ENCODE measurements at places on chromosomes 7 and 10.

DNA sequence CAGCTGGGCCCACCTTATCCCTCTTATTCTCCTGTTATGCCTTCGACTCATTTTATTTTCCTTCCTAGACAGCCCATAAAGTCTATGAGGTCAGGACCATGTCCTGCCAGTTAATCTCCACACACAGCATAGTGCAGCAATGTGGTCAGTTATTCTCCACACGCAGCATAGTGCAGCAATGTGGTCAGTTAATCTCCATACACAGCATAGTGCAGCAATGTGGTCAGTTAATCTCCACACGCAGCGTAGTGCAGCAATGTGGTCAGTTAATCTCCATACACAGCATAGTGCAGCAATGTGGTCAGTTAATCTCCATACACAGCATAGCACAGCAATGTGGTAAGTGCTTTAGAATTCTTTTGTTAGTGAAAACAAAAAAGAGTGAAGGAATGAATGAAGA, 77.8 kb downstream of the TEX36 start:
- no peak for DNase-seq

- DNase-seq: no peak
Observed at GRCh38 chr7:112105584-112106530, 100.3 kb downstream of the DOCK4 start.

DNA sequence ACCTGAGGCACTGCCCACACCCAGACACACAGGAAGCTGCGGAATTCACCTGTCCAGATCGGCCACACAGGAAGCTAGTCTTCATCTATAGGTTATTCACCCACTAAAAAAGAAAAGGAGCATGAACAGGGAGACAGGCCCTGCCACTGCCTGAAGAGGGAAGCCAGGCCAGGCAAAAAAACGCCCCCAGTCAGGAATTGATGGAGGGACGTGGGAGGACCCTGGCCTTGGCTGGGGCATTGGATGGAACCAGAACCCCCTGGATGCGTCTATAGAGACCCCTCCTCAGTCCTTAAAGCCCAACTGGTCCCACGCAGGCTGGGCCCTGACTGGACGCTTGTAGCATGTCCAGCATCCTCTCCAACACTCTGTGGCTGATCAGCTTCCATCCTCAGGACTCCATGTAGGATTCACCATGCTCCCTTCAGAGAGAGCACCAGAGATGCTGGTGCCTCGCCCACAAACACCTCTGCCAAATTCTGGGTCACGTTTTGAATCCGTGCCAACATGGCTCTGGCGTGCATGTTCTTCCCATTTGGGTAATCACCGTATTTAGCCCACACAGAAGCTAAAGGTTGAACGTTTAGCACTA, 259.3 kb upstream of the TCERG1L start:
- no peak for DNase-seq

DNA sequence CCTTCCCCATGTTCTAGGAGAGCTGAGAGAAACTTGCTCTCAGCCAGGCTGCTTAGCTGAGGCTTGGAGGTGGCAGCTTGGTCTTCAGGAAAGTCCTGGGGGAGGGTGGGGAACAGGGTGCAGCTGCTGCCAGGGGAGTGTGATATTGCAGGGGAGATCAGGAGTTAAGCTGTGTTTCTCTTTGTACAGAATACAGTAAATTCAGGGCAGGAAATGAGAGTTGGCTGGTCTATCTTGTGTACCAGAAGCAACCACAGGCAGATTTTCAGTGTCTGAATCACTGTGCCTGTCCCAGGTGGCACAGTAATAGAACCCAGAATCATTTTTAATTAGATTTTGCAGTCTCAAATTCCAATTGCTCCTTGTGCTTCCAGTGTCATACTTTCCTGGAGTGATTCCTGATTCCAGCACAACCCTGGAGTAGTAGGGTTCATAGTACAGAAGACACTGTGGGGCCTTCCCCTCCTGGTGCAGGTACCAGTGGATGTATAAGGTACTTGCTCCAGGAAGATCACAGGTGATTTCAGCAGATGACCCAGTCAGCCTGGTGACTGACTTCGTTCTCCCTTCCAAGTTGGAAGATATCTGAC, 94.0 kb upstream of the TARP start:
- DNase-seq: peak; percentile 82

- DNase-seq: no peak
Observed at GRCh38 chr7:105685161-105685560, 103.9 kb upstream of the EFCAB10 start.

GRCh38 chr7:24052572-24053260, 231.3 kb upstream of the NPY start:
- peak; percentile 59 for DNase-seq

DNA sequence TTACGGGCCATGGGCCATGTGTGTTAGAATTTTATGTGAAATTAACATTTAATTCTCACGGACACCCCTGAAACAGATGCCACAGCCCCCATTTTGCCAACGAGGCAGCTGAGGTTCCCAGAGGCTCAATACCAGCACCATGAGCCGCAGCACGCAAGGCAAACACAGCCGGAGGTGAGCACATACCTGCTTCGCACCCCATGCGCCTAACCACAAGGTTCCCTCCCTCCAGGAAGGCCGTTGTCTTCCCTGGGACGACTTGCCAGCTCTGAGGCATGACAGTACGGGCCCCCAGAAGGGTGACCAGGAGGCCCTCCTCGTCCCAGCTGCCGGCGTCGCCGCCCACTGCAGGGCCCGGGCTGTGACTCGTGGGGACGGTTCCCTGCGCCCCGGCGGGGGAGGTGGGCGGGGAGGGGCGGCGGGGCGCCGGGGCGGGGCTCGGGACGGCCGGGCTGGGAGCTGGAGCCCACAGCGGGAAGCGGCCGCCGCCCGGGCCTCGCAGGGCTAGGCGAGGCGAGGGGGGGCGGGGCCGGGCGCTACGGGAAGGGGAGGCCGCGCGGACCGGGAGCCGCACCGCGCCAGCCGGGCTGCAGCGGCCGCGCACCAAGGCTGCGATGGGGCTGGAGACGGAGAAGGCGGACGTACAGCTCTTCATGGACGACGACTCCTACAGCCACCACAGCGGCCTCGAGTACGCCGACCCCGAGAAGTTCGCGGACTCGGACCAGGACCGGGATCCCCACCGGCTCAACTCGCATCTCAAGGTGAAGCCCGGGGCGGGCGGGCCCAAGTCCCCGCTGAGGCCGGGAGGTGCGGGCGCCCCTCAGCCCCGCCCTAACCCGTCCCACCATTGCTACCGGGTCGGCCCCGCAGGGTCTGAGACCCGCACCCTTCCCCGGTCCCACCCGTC, at the start of gene CAV2:
Gene CAV2 (plus strand): TSS at position 571 of the 910 bp plus-strand sequence. CDS start 44 bp downstream, at position 615.
- DNase-seq: no peak

DNA sequence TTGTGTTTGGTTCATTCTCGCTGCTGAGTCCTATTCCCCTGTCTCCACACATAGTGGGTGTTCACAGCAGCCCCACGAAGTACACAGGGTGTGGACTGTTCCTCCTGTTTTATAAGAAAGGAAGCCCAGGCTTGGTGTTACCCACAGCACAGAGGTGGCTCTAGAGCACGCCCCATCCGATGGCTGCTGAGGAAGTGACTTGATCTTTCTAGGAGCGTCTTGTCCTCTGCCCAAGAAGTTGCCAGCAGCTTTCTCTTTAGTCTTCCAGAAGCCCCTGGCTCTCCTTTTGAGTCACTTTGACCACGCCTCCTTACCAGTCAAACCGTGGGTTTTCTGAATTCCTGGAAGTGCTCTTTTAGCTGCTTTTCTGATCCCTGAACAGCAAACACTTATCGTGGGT, 94.0 kb downstream of the GRK5 start:
- peak; percentile 92 for DNase-seq

DNA sequence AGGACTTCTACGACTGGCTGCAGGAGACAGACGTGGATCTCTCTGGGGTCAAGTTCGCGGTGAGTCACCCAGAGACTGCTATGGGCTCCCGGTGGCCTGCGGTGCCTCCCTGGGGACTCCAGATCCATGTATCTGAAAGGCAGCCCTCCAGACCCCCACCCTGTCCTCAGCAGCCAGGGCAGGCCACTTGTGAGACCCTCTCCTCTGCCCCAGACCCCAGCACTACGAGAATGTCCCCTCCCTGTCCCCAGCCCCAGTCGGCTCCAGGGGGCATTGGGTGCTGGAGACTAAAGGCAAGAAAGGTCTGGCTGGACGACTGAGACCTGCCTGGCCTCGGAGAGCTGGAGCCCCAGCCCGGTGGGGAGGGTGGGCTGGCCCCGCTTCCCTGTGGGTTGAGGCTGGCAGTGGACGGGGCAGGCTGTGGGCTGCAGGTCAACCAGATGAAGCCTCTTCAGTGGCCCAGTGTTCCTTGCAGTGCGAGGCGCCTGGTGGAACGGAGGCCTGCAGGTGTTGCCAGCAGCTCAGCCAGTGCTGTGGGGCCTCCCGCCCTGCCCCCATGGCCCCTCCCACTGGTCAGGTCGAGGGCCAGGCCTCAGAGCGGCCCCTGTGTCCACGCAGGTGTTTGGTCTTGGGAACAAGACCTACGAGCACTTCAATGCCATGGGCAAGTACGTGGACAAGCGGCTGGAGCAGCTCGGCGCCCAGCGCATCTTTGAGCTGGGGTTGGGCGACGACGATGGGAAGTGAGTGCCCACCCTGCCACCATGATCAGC, 13.8 kb downstream of the TMEM120A start:
- DNase-seq: no peak

DNA sequence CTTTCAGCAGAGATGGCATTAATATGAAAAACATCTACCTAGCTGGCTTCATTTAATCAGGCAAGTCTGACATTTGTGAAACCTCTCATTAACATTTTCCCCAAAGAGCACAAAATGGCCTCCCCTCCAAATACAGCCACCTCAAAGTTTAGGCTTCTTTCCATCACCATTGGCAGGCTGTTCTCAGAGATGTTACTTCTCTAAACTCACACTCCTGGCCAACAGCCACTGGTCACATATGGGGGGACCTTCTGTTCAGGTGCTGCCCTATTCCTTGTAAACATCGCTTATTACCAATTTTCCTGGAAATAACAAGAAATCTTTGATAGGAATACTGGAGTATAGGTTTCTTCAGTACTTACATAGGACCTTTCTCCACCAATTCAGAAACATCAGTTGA, 69.5 kb downstream of the GBF1 start:
- DNase-seq: no peak

GRCh38 chr7:44645696-44646095, 39.3 kb downstream of the OGDH start:
- no peak for DNase-seq

DNA sequence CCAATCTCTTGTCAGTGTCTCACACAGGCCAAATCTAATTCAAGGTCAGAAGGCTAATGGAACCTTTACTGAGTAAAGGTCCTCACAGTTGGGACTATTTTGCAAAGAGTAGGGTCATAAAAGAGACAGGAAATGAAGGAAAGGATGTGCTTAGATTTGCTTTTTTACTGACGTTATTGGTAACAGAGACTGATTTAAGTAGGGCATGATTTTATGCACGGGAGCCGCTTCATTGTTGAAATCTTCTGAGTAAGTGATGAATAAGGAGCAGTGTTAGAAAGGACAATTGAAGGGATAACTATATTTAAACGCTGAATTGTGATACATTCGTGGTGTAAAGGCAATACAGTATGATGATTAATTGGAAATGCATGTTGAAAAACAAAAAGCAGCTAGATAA, 261.5 kb downstream of the MALRD1 start:
- DNase-seq: no peak

All from activated CD4-positive, alpha-beta T cell treated with anti-CD3 and anti-CD28 coated beads, Interleukin-10, Interleukin-2, amounts not matched to agents 100 ng/mL and 50 ng/mL, durations not matched to agents 16 hours and 8 hours (primary cell).